ENCODE measurements at places on chromosomes 2 and 18. TPM values are rescaled to one million over a fixed set of nuclear protein-coding genes. Genes with fewer than 3 reads are reported as not detected.

DNA sequence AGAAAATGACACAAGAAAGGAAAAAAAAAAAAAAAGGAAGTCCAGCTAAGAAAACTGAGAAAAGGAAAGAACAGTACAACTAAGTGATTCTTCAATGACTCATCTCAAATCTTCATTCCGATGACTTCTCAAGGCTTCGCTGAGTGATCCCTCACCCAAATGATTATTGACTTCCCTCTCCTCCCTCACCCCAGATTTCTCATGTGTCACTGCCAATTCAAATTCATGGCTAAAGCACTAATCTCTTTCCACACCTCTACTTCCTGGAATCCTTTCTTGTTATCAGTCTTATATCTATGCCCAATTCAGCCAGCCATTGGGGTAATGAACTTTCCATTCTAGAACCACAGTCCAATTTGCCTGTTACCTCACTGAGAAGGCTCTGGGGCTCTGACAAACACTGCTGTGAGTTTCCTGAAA is 7.2 kb upstream of the ABCB11 start:
- DNase-seq, result no peak

DNA sequence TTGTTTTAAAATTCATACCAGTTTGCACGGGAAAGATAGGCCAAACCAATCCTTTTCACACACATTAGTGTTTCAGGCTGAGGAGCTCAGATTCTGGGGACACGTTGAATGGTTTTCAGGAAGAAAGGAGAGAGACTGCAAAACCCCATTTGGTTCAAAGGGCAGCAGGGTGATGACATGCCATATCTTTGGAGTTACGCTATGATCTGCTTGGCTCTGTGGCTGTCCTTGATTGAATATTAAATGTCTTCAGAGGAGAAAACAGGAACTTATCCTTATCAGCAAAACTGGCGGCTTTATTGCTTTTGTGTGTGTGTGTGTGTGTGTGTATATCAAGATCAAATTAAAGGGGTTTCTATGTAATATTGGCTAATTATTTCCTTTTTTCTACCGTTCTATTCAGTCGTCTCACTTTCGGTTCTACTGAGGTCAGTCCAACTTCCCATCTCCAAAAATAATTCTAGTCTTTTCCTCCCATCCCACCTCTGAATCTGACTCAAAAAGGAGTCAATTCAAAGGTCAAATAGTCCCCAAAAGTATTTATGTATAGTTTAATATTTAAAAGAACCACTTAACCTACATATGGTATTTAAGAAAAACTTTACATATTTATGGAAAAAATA is 292.9 kb upstream of the CCDC68 start:
- peak; percentile 40 for DNase-seq

DNA sequence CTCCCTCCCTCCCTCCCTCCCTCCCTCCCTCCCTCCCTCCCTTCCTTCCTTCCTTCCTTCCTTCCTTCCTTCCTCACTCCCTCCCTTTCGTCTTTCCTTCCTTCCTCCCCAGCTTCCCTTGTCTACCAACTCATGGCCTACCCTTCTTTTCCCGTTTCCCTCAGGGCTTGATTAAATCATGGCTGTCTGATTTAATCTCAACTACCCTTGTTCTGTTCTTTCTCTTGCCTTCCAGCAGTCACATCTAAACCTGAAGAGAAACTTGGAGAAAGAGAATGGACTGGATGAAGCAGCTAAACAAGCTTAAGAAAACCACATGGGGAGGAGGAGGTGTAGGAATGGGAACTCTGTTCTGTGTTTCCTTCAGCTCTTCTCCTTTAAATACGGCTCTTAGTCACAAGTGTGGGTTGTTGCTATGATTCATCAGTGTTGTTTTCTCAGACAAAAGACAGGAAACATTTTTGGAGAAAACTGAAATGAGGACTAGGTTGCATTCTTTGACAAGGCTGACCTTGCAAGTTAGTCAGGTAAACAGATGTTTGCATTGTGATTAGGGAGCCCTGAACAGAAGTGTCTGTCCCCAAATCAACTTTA is 177.9 kb downstream of the LRRTM1 start:
- no peak for DNase-seq

- DNase-seq, result peak; percentile 41
These were observed 134.6 kb downstream of the CYP26B1 start for GRCh38 chr2:72012886-72013574.

DNA sequence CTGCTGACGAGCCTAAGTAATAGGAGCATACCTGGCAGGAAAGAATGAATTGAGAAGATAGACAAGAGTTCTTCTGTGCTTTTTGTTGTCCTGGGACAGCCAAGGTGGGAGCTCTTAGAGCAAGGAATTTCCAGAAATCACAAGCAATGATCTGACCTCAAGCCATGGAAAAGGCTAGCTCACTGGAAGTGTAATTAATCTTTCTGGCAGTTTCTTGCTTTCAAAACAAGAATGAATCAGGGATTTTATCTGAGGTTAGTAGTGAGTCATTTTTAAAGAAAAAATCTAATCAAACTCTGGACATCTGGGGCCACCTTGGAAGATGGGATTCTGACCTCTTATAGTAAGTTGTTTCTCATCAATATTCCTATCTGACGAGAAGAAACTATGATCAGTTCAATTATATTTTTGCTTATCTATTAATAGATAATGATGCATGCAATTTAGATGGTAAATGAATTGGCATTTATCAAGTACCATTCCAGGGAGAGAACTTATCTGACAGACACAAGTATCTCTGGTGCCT is 98.0 kb downstream of the ADCYAP1 start:
- no peak for DNase-seq

The PUS10 gene
- total RNA-seq, result 5.7 TPM

Measured in kidney (tissue), 22 donors.